Ovary (tissue), 10 donors: ENCODE measurements at places on chromosomes 2 and 18. TPM values are rescaled to one million over a fixed set of nuclear protein-coding genes. Genes with fewer than 3 reads are reported as not detected.

SERPINB11 gene
- not detected for polyA plus RNA-seq

IL18RAP gene
- polyA plus RNA-seq = 0.17 TPM

ACKR3 gene
- 22.2 TPM for polyA plus RNA-seq

IL36A gene
- not detected for polyA plus RNA-seq

TMEM178A gene
- 7.0 TPM for polyA plus RNA-seq

COL4A4 gene
- 5.0 TPM for polyA plus RNA-seq

AFF3 gene
- polyA plus RNA-seq = 11.2 TPM

UGT1A8 gene
- not detected for polyA plus RNA-seq

PARD3B gene
- 8.2 TPM for polyA plus RNA-seq
